ENCODE measurements at places on chromosomes 12 and 14.

- no peak for DNase-seq
Observed at GRCh38 chr12:56629459-56630179, 507 bp downstream of the BAZ2A start.

GRCh38 chr14:94654071-94654861 lies 42.1 kb downstream of the SERPINA3 start:
- no peak for DNase-seq

GRCh38 chr12:40697566-40698259 lies 5.5 kb downstream of the CNTN1 start:
- peak; percentile 96 for DNase-seq

GRCh38 chr12:27762757-27763156 lies 17.3 kb upstream of the KLHL42 start:
- no peak for DNase-seq

DNA sequence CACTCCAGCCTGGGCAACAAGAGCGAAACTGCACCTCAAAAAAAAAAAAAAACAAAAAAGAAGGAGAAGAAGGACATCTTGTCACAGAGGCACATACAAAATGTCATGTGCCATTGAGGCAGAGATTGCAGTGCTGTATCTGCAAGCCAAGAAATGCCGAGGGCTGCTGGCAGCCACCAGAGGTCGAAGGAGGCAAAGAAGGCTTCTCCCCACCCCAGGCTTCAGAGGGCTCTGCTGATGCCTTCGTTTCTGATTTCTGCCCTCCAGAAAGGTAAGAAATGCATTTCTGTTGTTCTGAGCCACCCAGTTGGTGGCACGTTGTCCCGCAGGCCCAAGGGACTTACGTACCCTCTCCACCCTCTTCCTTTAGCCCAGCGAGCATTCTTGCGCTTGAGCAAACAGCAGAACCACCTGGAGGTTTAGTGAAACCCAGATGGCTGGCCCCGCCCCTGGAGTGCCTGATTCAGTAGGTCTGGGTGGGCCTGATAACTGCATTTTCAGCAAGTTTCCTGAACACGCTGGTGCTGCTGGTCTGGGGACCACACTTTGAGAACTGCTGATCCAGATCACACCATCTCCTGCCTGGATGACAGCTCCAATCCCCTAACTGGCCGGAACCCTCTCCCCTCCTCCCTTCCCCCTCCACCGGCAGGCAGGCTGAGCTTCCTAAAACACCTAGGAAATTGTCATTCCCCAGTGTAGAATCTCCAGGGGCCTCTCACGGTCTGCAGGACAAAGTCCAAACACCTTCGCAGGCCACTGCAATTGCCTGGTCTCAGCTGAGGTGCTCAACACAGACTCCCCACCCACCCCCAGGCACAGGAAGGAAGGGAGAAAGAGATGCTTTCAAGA lies 21.1 kb upstream of the SCARB1 start:
- DNase-seq = no peak

GRCh38 chr12:111247083-111247783 lies 121.7 kb downstream of the PHETA1 start:
- no peak for DNase-seq

GRCh38 chr12:2246358-2246757 lies 193.6 kb downstream of the CACNA1C start:
- no peak for DNase-seq

GRCh38 chr14:86243158-86243557 lies 713.2 kb downstream of the FLRT2 start:
- DNase-seq = no peak

- no peak for DNase-seq
Observed at GRCh38 chr12:80056845-80057244, 42.5 kb upstream of the OTOGL start.

GRCh38 chr14:91931478-91932088 lies 15.9 kb downstream of the FBLN5 start:
- no peak for DNase-seq

- DNase-seq = no peak
Observed at GRCh38 chr12:11777962-11778361, 128.5 kb downstream of the ETV6 start.

GRCh38 chr12:117377758-117378157 lies 16.3 kb upstream of the NOS1 start:
- no peak for DNase-seq

- DNase-seq = no peak
Observed at GRCh38 chr12:124956571-124956970, 32.4 kb downstream of the DHX37 start.

- DNase-seq = no peak
Observed at GRCh38 chr12:122513660-122514059, 12.9 kb upstream of the ZCCHC8 start.

GRCh38 chr14:99260587-99261551 lies 11.1 kb downstream of the BCL11B start:
- DNase-seq = no peak

DNA sequence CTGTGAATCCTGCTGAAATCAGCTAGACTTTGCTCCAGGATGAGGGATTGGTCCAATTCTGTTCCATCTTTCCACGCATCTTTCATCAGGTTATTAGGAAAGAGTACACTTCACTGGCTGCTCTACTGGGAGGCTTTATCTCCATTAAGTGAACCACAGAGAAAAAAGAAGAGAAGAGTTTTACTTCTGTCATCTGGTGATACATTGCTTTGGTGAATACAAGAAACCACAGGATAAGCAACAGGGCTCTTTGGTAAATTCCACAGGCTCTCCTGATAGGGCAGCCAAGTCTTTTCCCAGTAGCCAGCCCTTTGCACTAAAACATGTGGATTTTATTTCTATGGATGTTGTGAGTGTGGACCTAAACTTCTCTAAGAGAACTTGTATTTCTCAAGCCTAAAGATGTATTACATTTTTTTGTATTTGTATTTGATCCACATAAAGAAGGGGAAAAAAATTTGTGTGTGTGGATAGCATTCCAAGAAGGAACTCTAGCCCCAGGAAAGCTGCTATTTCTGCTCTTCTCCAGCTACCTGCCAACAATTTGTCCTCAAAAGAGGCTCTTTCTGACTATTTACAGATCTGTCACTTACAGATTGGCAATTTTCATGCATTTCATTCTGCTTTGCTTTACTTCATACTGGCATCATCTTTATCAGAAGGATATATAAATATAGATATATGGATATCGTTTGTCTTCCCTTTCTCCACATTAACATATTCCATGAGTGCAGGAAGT lies 1117.6 kb upstream of the TMEM132C start:
- DNase-seq = no peak

DNA sequence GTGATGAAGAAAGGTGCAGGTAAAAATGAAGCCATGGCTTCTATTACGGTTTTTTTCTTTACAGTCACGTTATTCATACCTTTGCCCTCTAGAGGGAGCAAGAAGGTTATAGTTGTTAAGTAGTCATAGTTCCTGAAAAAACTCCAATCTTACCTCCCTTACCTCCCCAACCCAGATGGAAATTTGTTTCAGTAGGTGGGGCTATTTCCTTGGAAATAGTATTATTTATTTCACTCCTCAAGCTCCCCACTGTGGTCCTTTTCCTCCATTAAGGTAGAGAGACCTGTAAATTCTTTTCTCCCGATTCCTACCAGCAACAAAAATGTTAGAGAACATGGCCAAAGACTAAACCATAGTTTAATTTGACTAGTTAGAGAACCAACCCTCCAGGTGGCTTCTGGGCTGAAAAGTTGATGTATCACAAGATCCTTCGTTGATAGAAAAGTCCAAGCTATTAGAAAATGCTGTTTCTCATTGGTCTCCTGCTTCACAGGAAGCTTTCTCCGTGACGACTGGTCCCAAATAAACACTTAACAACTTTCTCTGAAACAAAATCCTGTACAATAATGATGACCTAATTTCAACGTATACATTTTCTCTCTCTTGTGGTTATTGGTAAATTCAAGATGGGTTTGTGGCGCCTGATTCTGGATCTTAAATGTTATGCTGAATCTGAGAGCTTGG lies 43.5 kb downstream of the TMX1 start:
- peak; percentile 76 for DNase-seq

- no peak for DNase-seq
Observed at GRCh38 chr12:4434301-4434700, 11.3 kb downstream of the FGF6 start.

DNA sequence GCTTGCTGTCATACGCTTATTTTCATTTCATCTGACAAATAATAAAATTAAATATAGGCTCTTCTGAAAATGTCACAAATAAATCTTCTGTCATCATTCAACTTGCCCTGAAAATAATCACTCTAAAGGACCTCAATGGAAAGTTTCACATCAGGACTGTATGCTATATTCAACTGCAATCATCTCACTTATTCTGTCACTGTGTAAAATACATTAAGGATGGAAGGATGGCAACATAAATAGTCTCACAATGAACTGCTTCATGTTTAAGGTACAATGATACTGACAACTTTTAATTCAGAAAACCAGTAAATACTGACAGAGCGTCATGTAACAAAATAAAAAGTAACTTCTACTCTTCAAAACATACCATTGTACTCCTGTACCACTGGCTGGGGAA lies 82.1 kb downstream of the CEP83 start:
- DNase-seq = no peak

GRCh38 chr12:25924491-25925001 lies 33.9 kb upstream of the RASSF8 start:
- no peak for DNase-seq

GRCh38 chr12:69884386-69884785 lies 59.4 kb downstream of the MYRFL start:
- no peak for DNase-seq

DNA sequence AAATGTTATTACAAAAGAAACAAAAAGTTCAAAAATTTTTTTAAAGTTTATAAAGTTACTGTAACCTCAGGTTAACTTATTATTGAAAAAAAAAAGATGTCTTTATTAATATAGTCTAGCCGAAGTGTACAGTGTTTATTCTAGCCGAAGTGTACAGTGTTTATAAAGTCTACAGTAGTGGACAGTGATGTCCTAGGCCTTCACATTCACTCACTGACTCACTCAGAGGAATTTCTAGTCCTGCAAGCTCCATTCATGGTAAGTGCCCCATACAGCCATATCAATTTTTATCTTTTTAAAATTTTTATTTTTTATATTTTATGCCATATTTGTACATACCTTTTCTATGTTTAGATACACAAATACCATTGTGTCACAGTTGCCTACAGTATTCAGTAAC lies 10.4 kb downstream of the ATG2B start:
- DNase-seq = no peak

DNA sequence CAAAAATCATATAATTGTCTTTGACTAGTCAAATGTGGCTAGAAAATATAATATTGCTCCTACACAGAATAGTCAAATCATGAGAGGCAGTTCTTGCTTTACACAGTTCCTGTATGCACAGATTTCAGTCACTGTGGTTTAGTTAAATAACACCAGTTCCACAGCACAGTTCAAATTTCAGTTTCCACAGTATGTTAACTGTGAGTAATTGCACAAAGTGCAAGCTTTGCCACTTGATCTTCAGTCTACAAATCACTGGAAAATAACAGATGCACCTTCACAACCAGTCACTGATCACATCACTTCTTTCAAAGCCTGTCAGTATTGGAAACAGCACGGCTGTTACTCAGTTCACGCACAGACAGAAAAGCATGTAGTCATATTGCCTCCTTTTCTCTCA lies 38.7 kb downstream of the KCNH5 start:
- no peak for DNase-seq

DNA sequence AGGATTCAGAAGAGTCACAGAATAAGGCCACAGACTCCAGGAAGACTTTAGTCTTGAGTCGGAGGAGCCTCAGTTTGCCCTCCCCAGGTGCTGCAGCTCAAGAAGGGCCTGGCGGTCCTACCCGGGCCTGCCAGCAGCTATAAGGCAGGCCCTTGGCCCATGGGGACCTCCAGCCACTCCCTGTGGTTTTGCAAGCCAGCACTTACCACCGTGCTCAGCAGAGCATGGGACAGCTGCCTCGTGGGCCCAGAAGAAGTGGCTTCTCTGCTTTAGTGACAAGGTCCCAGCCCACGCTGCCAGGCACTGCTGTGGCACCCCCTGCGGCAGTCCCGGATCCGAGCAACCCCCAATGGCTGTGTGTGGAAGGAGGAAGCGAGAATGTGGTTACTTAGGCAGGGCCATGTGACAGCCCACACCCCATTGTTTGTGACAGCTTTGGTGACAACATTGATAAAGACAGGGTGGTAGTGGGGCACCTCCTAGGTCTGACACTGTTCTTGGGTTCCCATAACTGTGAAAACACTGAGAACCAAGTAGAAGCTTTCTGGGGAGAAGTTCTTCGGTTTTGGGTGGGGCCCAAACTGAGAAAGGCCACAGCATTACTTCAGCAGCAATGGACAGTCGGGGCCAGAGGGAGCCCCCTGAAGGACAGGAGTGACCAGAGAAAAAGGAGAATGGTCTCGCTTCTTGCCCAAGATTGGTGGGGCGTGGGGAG lies at the start of gene SELPLG:
SELPLG (minus strand) TSS at position 361 of the 715 bp plus-strand sequence. CDS start 9,587 bp downstream, outside the sequence.
- DNase-seq = no peak

GRCh38 chr12:65051218-65051617 lies 69.9 kb downstream of the WIF1 start:
- DNase-seq = no peak

GRCh38 chr12:53551889-53552291 lies 44.6 kb upstream of the NPFF start:
- no peak for DNase-seq

DNA sequence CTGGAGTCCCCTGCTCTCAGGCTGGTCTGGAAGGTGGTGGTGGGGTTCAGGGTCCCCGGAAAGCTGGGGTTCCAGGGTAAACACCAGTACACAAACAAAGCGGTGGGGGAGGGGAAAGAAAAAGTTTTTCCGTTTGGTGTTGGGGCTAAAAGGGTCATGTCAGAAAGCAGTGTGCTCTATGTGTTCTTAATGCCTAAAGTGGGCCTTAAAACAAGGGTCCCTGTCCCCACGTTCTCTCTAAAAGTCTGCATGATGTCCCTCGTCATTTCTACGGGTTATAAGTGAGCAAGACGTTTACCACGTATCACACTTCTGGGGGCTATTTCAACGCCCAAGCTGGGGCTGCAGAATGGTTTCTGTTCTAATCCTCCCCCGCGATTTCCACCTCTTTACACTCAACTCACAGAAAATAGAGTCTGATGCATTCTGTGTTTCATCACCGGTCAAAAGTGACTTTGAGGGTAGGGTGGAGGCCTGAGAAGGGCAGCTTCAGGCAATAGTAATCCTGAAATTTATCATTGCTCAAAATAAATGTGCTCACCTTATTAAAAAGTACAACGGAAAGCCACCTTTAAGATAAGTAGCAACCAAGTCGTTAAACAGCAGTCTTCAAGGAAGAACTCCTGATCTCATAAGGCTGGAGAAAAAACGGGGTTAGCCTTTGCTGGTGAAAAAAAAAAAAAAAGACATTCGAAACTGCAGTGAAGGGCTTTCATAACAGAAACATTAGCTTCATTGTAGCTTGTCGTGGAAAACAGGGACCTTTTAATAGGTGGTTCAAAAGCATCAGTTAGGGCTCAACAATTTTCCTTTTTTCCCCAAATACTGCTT lies 63.9 kb upstream of the PTGR2 start:
- no peak for DNase-seq

Data from NCI-H1417 treated with DMSO at 0.1 percent for 48 hours (cell line).